Endothelial cell (in vitro differentiated cells): ENCODE measurements at places on chromosomes 2 and 18. TPM values are rescaled to one million over a fixed set of nuclear protein-coding genes. Genes with fewer than 3 reads are reported as not detected.

GRCh38 chr2:236636714-236637470 is 67.3 kb downstream of the ACKR3 start:
- DNase-seq: no peak

DNA sequence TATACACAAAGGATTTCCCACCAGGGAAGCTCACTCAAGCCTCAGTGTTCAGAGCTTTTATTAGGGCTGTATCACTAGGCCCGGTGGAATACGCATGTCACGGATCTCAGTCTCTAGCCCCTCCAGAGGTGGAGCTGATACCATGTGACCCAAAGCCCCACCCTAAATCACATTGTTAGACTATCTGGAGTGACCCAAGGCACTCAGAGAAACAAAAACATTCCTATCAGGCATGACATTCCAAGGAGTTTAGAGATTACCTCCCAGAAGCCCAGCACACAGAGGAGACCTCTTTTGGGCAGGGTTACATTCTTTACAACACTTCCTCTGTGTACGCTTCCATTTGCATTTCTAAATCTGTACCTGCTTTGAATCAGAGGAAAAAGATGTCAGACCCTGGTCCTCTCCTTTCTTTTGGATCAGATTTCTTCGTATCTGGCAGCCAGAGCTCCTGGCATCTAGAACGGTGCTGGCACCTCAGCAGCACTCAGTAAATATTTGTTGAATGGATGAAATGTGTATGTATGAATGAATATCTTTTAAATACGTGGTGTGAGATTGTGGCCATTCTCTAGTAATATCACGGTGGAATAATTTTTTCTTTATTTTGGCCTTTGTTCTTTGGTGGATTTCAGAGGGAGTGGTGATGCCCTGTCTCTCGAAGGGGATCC is 37.7 kb upstream of the SMAD2 start:
- DNase-seq: no peak

DNA sequence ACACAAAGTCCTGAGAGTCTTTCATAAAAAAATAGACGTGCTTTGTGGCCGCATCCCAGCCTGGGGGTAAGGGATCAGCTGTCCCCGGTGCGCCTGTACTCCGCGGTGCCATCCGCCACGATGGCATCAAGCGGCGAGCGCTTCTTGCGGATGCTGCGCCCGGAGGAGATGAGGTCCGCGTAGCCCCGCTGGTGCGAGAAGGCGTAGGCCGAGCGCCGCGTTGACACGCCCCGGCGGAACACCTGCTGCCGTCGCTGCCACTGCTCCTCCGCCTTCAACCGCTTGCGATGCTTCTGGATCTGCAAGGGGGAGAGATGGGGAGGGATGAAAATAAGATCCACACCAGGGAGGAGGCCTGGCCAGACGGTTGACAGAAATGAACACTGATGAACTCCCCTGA is 26.8 kb upstream of the NARS1 start:
- no peak for DNase-seq

DNA sequence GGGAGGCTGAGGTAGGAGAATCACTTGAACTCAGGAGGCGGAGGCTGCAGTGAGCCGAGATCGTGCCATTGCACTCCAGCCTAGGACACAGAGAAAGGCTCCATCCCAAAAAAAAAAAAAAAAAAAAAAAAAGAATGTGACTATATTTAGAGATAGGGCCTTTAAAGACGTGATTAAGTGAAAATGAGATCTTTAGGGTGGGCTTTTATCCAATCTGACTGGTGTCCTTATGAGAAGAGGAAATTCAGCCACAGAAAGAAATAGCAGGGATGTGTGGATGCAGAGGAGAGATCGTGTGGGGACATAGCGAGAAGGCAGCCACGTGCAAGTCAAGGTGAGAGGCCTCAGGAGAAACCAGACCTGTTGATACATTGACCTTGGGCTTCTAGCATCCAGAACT is 69.9 kb upstream of the ACSL3 start:
- no peak for DNase-seq

GRCh38 chr2:180115675-180116074 is 108.6 kb upstream of the CWC22 start:
- no peak for DNase-seq

GRCh38 chr18:60120231-60120750 is 220.5 kb downstream of the PMAIP1 start:
- no peak for DNase-seq

- no peak for DNase-seq
Observed at GRCh38 chr2:190121305-190121704, 58.8 kb upstream of the MSTN start.

DNA sequence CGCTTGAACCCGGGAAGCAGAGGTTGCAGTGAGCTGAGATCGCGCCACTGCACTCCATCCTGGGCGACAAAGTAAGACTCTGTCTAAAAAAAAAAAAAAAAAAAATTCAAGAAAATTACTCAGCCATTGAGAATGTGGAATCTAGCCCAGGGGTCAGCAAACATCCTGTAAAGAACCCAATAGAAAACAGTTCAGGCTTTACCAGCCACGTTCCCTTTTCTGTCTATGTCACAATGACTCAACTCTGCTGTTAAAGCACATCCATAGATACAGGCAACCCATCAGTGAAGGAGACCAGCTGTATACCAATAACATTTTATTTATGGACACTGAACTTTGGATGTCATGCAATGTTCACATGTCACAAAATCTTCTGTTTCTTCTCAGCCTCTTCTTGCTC is 435.6 kb upstream of the GYPC start:
- no peak for DNase-seq

DNA sequence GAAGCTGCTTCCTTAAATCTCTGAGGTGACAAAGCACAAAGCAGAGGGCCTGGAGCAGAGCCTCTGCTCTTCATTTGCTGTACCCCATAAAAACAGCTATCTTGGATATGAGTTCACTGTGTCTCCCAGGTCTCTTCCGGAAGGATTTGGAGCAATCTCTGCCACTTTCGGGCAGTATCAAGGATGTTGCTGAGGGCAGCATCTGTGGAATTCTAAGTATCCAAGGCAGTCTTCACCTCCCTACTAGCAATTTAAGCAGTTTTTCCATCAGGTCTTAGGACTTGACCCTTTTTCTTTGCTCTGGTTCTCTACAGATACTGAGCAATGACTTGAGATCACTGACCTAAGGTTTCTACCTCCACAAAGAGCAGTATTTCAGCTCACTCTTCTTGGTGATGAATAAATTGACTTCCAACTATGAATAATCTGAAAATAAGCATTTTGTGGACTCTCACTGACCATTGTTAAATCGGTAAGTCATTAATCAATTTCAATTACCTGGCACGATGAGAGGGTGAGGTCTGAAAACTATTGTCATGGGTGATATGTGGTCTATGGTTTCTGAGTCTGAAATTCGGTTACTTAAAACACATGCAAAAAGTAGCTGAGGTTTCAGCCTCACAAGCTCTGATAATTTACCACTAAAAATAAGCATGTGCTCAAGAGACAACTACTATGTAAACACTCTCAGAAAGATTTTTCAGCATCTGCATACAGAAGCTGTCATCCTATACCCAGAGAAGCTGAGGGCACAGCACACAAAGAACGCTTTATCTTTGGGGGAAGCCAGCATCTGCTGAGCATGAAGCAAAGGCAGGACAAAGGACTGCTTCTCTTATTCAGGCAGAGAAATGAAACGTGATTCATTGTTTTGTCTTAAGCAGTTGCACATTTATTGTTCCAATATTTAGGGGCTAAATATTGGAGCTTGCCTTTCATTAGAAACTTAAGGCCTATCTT is 32.1 kb upstream of the SPATS2L start:
- DNase-seq: no peak

BCL11A gene
- total RNA-seq: 9.6 TPM

UGT1A4 gene
- total RNA-seq: not detected

PXDN gene
- total RNA-seq: 521 TPM

GPR155 gene
- 1.7 TPM for total RNA-seq

SLC19A3 gene
- total RNA-seq: 0.62 TPM

ATP6V1C2 gene
- total RNA-seq: not detected
